ENCODE measurements at places on chromosomes 1 and 21.
A peak's percentile ranks its signal among the peaks of the same experiment; 100 is the strongest.

GRCh38 chr1:88529581-88529980 is 154.5 kb upstream of the PKN2 start:
- DNase-seq, result no peak

DNA sequence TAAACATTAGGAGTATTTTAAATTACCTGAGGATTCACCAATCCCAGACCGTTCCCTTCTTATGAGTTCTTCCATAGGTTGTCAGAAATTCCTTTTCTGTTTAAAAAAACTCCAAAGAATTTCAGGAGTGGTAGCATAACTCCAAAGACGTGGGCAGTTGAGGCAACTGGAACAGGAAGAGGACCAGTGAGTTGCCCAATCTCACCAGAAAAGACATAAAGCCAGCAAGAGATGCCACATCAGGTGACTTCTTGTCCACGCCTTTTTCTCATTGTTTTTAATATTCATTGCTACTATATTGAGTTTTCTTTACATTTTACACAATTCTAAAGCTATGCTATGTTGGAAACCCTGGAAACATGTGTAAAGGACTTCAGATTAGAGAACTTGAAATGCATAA is 88.1 kb upstream of the JAK1 start:
- no peak for DNase-seq

DNA sequence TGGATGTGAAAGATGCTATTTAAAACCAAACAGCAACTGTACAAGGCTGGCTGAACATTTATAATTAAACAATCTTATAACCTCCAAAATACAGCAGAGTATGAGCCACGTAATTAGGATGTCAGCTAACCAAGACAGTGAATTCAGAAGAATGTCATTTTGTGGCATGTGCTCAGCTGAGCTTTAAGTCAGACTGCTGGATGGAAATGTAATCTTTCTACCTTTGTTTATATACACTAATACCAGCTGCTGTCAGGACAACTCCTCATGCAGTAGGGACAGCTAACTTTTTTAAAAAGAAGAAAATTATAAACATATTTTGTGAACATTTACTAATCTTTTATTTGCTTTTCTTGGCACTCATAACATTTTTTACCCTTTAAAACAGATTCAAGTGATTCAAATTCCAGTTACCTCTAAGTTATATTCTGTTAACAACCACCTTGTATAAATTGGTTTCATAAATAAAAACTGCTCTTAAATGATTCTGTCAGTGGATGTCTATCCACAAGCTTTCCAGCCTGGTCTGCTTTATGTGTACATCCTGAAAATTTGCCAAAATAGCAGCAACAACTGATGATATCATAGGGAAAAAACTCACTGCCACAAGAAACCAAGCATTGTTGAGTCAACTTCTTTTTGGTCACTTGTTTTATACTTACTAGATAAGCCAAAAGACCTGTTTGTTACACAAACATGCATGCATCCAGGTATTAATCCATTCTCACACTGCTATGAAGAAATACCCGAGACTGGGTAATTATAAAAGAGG is 36.1 kb downstream of the DPH5 start:
- peak; percentile 89 for DNase-seq

DNA sequence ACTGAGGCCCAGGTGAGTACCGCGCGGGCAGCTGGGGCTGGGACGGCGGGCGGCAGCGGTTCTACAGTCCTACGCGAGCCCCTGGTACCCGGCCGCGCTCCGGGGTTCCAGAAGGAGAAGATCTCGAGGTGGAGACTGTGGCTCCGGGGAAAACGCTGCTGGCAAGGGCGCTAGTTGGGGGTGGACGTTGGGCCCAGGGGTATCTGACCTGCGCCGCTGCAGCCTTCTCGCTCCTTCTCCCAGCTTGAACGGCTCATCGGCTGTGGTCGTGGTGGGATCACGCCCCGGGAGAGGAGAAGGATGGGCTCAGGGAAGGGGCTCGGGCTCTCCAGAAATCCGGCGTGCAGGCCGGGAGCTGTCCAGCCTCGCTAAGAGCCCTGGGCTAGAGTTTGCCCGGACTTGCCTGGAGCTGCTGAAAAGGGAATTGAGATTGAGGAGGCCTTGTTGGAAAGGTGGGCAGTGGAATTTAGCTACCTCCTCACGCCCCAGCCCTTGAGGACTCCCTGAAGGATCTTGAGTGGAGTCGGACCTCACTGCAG is 1.1 kb upstream of the POU3F1 start:
- no peak for DNase-seq

- no peak for DNase-seq
Observed at GRCh38 chr1:45943185-45943584, 139.8 kb downstream of the MAST2 start.

- peak; percentile 76 for DNase-seq
Observed at GRCh38 chr1:150364231-150365003, 470 bp downstream of the RPRD2 start.

DNA sequence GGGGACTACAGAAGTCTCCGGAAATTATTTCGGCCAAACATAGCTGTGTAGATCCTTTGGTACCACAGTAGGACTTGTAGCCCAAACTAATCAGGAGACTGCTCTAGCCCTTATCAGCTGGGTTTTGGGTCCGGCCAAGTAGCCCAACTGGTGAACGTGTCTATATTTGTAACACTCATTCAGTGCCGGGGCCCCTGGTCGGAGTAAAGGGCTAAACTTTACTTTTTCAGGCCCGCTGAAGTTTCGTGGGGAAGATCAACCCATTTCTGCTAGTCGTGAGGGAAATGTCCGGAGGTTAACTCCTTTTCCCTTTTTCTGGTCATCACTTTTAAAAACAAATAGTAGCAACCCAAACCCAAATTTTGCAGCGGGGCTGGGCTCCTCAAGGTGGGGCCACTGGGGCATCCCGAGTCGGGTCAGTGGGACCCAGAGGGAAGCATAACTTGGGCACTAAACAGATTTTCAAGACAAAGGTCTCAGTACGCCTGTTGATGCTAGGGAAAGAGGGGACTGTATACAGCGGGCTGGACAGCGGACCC is 1.7 kb downstream of the LHX9 start:
- no peak for DNase-seq

DNA sequence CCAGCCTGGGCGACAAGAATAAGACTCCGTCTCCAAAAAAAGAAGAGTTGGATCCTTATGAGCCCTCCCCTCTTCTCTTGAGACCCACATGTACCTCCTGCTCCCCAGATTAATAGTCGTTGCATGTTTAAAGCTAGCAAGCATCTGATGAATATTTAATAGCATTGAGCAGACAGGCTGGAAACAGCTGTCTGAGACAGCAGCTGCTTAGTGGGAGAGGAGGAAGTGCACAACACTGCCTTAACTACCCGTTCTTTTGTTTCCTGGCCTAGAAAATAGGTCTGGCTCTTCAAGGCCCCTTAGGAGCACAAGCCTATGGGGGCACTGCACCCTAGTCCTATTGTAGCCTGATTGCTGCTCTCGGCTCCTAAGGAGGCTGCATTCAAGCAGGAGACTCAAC is 17.3 kb upstream of the TMEM39B start:
- no peak for DNase-seq

All from HFFc6 (cell line).